NT2/D1 (cell line): ENCODE measurements at places on chromosomes 6 and 20.

- no peak for DNase-seq
These were observed 506 bp downstream of the CITED2 start for GRCh38 chr6:139373928-139374356.

DNA sequence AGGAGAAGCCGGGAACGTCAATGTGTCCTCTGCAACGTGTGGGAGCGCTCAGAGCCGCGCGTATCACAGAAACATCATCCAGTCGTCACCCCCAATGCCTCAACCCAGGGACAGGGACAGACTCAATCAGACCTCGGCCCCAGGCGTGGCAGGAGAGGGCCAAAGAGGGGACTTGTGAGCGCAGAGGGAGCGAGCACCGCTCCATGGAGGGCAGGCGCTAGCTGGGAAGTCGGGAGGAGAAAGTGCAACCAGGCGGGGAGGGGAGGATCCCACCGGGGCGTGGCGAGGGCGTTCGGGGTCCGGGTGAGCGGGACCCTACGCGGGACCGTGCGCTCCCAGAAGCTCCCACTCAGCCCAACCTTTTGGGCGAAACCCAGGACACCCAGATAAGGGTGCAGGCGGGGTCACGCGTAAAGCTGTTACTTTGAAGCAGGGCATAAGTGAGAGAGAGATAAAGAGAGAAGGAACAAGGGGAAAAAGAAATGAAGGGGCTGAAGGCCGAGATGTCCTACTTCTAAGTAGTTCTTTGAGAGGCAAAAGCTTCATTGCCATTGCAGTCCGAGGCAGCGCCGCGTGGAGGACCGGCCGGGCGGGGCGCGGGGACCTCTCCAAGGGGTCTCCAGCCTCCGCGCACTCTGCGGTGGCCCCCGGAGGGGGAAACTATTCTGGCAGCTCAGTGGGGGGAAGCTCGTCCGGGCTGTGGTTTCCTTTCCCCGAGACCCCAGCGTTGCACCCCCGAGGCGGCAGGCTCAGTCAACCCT is 862 bp upstream of the SOBP start:
- DNase-seq = no peak

DNA sequence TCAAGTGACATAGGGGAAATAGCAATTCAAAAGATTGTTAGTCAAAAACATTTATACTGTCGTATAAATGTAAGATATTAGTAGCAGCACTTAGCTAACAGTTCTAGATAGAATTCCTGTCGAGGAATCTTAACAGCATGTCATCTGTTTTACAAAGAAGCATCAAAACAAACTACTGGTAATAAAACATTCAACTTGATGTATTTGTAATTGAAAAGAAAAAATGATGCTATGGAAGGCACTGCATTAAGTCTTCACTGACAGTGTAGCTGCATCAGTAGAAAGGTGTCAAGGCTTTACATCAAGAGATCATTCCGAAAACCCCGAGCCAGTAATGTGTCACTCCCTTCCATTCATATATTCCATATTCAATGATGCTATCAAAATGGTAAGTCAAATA is 223.5 kb downstream of the TBC1D32 start:
- DNase-seq = no peak

DNA sequence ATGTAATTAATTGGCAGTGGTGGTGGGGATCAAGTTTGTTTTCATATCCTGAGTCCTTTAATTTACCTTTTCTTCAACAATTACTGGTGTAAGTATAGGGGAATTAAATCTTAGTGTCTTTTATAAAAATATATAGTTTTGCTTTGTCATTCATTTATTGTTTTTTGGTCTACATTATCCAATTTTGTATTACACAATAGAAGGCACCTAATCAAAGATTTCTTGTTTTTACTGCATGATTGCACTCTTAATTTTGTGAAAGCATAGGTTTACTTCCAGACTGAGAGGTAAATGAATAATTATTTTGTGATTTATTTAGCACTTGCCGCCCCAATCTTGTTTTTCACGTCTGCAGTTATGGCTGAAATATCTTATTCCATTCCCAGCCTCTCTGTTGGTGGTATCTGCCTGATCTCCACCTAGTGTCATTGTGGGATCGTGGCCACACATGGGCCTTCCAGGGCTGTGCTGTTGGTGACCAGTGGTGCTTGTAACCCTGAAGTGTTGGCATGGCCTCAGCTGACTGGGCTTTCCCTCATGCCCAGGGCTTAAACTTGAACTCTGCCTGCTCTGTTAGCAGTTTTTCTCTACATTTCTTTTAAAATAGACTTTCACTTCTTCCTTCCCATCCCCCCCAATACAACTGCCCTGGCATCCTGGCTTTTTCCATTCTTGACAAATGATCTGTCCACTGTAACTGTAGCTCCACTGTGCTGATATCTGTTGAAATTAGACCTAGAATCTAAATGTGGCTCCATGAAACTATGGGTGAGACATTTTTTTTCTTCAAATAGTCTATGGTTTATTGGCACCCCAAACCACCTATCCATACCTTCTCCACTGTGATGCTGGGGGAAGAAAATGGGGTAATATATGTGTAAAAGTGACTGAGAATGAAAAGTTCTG is 24.8 kb downstream of the E2F3 start:
- DNase-seq = no peak

DNA sequence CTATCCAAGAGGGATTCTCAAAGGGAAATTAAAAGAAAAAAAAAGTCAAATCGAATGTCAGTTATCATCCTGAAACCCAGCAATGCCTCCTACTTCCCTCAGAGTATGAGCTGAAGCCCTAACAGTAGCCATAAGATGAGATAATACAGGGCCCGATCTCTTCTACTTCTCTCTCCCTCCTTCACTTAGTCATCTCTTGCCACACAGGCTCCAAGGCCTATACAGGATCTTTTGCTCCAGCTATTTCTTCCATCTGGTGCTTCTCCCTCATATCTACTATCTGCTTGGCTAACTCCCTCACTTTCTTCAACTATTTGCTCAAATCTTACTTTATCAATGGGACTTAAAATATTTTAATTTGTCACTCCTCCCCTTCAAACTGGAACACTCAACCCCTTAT is 215.3 kb downstream of the RNGTT start:
- no peak for DNase-seq

- DNase-seq = no peak
These were observed 136.9 kb downstream of the TRMT11 start for GRCh38 chr6:126123226-126123625.

GRCh38 chr20:10280018-10280908 is 61.6 kb downstream of the SNAP25 start:
- no peak for DNase-seq

GRCh38 chr6:97030431-97030830 is 105.9 kb downstream of the KLHL32 start:
- no peak for DNase-seq

GRCh38 chr6:16722630-16723029 is 38.6 kb downstream of the ATXN1 start:
- no peak for DNase-seq

DNA sequence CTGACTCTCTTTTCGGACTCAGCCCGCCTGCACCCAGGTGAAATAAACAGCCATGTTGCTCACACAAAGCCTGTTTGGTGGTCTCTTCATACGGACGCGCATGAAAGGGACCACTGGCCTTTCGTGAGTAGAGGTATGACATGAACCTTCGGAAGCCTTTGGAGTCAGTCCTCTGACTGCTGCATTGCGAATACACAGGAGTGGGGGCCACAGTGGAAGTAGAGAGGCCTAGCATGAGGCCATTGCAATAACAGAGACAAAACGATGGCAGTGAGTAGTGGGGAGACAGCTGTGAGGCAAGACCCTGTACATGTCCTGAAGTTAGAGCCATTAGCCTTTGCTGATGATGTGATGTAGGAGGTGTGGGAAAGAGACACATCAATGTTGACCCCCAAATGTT is 56.4 kb downstream of the SMPDL3A start:
- no peak for DNase-seq

DNA sequence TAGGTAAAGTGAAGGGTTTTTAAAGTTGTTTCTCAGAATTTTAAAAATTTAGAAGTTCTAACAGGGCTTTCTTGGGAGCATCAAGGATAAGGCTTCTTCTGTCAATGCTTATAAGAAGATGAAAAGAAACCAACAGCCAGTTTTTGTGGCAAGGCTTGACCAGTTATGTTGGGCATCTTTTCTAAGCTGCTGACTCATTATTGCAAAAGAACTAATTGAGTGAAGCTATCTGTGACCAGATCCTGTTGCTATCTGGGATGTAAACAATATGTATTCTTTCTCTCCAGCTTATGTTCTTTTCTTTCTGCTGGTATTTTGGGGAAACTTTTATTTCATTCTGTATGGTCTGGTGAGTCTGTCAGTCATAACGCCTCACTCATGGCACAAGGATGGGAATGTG is 643.8 kb downstream of the HDGFL1 start:
- DNase-seq = no peak

- DNase-seq = no peak
These were observed 51.1 kb upstream of the GCM1 start for GRCh38 chr6:53199765-53200164.

- DNase-seq = no peak
These were observed 89.9 kb upstream of the SHLD1 start for GRCh38 chr20:5660346-5660745.

GRCh38 chr20:62214067-62214466 is 6.0 kb downstream of the HRH3 start:
- DNase-seq = no peak

- no peak for DNase-seq
These were observed 150.3 kb downstream of the NKAIN2 start for GRCh38 chr6:123953920-123954319.

- no peak for DNase-seq
These were observed 3.1 kb upstream of the AKIRIN2 start for GRCh38 chr6:87705070-87705691.

DNA sequence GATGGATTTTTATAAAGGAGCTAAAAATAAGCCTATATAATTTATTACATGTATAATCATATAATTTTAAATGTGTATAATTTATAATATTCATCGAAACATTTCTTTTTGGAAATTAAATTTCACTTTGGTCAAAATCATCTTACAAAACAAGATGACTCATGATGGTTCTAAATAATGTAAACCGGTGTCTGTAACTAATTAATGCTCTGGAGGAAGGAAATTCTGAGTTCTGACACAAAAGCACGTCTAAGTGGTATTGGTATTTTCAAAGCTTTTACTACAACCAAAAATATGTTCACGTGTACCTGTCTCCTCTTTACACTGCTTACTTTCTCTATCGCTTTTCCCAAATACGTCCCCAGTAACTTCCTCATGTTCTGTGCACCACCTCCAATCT is 134.1 kb downstream of the MTHFD1L start:
- DNase-seq = no peak

DNA sequence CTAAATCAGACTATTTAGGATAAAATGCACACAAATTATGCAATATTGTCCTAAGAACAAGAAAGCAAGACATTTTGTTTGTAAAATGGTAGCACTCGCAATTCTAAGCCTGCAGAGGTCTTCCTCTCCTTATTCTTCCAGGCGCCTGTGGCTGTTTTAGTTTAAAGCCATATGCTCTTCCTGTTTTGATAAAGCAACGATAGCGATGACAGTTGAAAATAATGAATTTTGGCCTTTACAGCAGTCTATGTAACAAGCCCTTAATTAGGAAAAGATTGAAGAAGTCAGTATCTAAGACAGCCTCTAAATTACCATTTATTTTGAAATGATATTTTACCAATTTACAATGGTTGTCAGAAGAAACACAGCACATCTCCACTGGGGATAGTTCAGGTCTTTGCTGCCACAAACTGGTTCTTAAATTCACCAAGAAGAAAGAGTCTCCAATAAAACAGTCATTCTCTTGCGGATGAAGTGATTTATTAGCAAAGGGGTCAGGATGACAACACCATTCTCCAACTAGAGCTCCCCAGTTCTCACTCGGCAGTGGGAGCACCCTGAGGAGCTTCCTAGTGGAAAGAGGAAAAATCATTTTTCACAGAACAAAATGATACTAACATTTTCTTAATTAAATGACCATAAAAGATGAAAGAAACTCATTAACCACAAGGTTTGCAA is 21.4 kb downstream of the UBE3D start:
- DNase-seq = no peak

GRCh38 chr6:161511447-161512095 is 237.7 kb upstream of the AGPAT4 start:
- DNase-seq = no peak

DNA sequence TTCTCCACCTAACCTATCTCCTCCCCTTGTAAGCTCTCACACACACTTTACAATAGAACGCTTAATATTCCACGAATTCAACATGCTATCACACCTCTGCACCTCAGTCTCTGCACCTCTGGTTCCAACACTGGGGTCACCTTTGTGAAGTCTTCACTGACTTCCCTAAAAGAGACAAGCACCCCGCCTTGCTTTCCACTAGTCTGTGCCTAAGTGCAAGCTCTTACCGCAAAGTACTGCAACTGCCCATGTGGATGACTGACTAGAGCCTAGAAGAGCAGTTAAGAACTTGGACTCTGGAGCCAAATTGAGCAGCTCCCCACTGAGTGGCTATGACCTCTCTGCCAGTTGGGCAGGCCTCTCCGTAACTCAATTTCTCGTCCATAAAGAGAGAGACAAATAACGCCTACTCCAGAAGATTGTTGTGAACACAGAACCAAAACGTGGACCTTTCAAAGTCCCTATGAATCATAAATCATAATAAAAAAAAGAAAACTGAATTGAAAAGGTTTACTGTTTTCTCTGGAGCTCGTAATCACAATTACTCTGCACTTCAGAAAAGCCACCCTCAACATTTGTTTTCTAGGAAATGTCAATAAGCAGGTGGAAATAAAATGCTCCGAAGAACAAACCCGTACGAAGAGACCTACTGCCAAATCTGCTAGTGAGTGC is 1.2 kb downstream of the IFNGR1 start:
- no peak for DNase-seq

GRCh38 chr6:108476847-108477430 is 83.8 kb upstream of the FOXO3 start:
- no peak for DNase-seq

DNA sequence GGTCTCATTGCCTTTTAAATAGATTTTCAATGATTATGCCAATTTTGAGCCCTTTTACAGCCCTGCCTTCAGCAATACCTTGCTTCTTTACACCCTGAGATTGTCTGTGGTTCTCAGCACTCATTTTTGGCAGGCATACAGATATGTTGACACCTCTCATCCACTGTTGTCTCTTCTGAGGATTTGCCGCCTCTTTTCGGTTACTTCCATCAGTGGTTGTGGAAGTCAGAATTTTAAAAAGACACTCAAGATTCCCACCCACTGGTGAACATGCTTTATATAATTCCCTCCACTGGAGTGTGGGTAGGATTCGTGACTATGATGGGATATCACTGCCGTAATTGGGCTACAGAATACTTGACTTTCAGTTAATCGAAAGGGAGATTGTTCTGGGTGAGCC is 37.4 kb upstream of the KIF13A start:
- DNase-seq = no peak
